ENCODE measurements at places on chromosomes 7 and 10.

GRCh38 chr7:3738964-3739363 is 437.9 kb downstream of the SDK1 start:
- DNase-seq = no peak

DNA sequence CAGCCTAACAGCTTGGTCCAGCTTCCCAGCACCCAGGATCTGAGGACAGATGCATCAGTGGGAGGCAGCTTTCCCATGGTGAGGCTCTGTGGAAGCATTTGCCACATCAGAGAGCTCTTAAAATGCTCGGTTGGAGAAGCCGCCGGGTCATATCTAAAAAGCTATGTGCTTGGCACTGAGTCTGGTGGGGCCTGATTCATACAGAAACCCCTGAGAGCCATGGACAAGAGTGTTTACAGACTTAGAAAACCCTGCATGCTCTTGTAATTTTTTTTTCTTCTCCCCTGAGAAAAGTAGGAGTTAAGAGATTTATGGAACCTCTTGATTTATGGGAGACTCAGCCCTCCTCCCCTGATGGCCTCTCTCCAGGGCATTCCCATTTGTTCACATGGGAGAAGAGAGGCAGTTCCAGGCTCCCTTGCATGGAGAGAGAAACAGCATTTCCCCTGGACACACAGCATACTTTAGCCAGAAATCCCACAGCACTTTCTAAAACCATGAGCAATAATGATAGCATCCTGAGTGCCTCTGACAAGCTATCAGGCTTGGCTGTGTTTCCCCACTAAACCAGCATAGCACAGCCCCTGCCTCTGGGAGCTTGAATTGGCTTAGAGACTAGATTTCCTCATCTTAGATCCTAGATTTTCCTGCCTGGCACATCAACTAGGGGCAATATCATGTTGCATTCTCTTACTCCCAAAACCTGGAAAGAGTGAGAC is 322.1 kb upstream of the AUTS2 start:
- DNase-seq = no peak

- no peak for DNase-seq
These were observed 22.1 kb downstream of the SVIL start for GRCh38 chr10:29612657-29613056.

- no peak for DNase-seq
These were observed 36.8 kb downstream of the LRRC72 start for GRCh38 chr7:16563281-16564022.
